ENCODE measurements at places on chromosomes 3 and 15.

GRCh38 chr3:187919544-187919943 lies 174.3 kb upstream of the BCL6 start:
- no peak for DNase-seq

GRCh38 chr3:102025606-102026270 lies 176.4 kb downstream of the NFKBIZ start:
- DNase-seq: no peak

- no peak for DNase-seq
Measured at GRCh38 chr3:105502333-105502732, 135.6 kb downstream of the ALCAM start.

GRCh38 chr15:85073556-85074194 lies 92.0 kb downstream of the PDE8A start:
- DNase-seq: no peak

DNA sequence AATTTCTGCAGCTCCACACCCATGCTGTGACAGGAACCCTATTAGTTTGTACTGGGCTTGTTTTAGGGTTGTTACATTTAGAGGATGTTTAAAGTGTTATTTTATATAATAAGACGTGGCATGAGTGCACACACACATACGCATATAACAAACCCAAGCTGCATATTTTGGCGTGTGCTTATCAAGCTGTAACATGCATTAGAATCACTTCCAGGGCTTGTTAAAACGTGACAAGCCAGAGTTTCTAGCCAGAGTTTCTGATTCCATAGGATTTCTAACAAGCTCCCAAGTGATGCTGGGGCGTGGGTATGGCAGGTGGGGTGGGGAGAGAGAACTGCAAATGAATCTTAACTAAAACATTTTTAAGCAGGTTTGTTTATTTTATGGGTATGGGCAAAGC lies 17.4 kb downstream of the ONECUT1 start:
- DNase-seq: no peak

DNA sequence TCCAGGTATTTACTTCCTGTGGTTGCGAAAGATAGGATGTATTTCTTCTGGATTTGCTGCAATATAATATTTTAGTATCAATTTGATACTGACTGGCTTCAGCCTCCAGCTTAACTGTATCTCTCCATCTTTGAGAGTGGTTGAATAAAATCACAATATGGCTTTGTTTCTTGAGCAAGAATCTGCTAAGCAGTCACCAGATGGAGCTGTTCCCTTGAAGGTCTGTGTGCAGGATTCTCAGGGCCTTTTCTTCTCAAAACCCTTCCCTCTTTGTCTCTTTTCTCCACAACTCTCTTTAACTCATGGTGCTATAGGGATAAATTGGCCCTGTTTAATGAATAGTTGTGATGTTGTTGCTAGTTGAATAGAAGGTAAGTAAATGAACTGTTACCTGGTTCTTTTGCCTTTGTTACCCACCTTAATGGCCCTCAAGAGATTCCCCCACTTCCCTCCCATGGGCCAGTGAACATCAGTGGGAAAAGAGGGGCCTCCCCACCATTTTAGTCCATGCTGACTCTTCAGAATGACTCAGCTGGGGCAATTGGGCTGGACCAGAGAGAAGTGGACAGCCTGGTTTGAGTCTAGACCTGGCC lies 34.8 kb upstream of the RAB6B start:
- DNase-seq: peak; percentile 76

DNA sequence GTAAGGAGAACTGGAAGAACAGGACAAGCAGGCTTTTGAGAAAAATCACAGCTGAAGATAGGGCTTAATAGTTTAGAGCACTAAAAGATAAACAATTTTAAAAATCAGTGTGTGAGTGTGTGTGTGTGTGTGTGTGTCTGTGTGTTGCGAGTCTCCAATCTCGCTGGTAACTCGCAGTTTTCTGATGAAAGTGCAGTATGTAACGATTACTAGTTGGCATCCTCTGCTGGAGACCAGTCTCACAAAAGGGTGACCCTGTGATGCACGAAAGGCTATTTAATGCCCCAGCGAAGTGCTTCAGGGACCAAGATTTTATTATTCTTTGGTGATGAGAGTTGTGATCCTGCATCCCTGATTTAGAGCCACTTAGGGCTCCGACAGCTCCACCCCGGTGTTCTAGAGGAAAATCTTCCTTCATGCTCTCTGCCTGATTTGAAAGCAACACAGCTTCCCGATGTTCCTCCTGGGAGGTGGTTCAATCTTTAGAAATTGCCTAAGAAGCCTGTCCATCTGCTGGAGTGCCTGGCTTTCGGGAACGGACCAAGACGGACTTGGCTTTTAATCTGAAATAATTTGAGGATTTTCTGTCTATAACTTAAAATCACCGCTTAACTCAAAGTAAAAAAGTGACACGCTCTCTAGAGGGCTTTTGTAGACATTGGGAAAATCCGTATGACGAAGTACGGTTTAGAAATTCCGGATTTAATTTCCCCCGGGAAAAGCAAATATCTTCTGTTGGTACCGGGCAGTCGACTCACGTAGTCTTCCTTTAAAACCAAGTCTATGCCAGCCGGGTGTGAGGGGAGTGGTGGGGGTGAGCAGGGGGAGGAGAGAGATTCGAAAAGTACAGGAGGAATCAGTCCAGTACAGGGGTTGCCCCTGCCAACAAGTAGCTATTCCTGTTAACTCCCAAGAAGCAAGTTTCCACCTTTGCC lies 1.1 kb upstream of the ALCAM start:
- peak; percentile 93 for DNase-seq

DNA sequence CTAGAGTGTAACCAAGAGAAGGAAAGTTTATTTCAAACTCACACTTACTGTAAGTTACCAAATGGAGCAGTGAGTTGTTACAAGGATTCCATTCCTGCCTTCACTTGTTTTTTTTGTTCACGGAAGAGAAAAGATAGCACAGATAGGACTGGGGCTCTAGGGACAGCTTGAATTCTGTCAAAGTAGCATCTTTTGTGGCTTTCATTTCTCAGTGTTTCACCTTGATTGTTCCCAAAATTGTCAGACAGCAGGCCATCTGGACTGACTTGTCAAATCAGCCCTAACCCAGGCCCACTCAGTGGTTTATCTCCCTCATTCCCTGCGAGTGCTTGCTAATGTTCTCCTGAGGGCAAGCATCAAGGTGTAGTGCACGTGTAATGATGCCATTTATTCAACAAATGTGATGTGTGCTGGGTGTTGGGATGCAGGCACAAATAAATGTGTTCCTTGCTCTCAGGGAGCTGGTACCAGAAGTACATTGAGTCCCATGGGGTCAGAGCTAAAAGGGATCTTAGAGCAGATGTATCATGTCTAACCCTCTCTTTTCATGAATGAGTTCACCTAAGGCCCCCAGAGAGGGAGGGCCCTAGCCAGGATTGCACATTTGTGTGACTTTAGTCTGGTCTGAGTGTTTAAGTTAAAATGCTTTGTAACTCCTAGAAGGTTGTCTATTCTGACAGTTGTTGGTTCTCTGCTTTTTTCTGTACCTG lies 49.1 kb downstream of the PDHB start:
- DNase-seq: no peak

DNA sequence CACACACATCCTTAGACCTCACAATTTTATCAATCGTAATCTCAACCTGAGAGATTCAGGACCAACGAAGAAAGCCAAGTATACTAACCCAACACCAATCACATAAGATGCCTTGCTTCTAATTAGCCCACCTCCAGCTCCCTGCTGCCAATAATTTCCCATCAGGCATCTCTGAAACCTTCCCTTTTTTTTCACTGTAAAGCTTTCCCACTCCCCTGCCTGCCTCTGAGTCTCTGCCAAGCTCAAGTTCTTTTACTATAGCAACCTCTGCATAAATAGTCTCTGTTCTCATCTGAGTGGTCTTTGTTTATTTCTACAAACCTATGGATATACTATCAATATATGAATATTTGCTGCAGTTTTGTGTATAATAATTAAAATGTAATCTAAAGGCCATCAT lies 86.5 kb downstream of the PIK3CB start:
- peak; percentile 43 for DNase-seq

DNA sequence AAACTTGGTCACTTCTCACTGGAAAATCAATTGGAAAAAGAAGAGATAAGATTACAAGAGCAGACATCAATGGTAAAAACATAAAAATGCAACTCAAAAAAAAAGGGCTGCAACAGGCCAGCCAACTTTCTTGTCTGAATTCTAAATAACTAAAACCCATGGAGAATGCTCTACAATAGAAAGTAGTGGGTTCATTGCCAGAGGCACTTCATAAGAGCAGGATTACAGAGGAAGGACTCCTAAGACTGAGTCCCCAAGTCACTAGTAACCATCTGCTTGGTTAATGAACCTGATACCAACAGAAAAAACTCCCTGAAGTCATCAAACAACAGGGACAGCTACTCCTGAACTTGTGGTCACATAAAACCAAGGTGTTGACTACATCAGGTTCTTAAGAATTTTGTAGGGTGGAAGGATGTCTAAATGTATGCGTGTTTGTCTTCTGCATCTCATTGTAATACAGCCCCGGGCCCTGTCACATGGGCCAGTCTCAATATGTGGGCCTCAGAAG lies 148.6 kb downstream of the IMPG2 start:
- peak; percentile 39 for DNase-seq

DNA sequence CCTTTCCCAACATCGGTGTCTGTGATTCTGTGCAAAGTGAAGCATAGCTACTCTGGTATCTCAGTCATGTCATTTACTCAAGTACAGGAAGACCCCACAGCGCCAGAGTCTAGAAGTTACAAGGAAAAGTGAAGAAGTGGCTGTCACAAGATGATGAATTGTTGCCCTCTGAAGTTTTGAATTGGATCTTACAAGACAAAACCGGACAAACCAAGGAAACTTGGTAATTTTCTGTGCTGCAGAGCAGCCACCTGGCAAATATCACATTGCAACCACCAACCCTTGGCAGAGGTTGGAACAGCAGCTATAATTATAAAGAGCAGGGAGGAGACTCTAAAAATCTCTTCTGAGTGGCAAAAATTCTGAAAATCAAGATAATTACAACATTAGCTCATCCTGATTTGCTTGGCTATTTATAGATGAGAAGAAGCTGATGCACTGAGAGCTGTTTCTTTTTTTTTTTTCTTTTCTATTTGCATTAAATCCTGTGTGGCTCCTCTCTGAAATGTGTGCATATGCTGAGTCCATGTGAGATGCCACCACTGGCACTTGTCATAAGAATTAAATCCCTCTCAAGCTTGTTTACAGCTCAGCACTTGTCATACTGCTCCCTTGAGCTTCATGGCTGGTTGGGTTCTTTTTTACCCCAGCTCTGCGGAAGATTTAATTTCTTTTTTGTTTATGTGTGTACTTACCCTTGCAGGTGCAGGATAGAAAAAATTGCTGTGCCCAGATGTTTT lies 68.0 kb upstream of the MNS1 start:
- DNase-seq: peak; percentile 65

GRCh38 chr15:82572311-82572710 lies 32.1 kb upstream of the RPS17 start:
- DNase-seq: peak; percentile 57

DNA sequence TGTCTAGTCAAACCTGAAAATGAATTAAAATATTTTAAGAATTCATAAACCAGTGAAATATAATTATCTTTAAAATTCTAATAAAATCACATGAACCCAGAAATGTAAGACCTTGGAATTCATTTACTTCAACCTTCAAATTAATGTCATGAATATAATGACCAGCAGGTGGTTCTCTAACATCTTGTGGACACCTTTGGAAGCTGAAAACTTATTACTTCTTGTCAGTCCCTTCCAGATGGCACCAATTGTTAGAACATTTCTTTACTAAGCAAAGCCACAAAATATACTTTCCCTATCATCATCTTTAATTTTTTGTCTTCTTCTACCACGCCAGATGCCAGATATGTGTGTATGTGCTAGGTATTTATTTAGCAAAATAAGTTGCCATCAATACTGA lies 240.0 kb downstream of the MBNL1 start:
- no peak for DNase-seq

GRCh38 chr3:23829242-23829934 lies 23.6 kb downstream of the UBE2E1 start:
- DNase-seq: no peak

DNA sequence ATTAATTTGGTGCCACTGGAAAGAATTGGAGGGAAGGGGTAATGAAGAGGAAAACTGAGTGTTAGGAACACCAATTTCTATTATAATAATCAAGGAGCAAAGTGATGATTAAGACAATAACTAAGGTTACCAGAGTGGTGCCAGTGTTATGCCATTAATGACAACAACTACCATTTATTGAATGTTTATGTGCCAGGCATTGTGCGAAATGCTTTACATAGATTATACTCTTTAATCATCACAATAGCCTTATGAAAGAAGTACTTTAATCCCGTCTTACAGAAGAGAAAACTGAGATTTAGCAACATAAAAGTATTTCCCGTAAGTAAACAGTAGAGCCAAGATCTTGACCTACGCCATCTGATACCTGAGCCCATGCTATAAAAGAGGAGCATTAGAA lies 187.2 kb upstream of the NR2E3 start:
- no peak for DNase-seq

DNA sequence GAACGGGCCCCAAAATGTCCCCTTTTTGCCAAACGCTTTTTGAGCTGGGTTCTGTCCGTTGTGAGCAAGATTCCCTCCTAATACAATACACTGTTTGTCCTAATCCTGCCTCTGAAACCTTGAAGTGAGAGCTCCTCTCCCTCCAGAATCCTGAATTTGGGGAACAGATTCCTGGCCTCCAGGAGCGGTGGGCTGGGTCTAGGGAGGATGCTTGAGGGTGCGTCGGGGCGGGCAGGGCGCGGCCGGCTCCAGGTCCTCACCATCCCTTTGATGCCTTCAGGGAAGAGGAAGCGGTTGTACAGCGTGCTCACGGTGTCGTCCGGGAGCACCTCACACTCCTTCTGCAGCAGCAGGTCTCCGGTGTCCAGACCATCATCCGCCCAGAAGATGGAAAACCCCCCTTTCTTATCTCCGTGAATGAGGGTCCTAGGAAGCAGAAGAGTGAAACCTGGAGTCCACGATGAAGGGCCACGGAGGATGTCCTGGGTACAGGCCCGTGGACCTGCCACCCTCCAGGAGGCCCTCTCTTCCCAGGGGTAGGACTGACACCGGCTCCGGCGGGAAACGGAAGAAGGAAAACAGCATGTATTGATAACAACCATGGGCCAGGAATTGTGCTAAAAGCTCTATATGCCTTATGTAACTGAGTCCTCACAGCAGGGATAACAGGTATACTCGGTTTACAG lies 23.2 kb downstream of the ALDH1L1 start:
- DNase-seq: no peak

GRCh38 chr15:94924971-94925598 lies 693.7 kb downstream of the MCTP2 start:
- DNase-seq: no peak

Measured in NCI-H524 (cell line).